ENCODE measurements at places on chromosomes 7 and 10.

- no peak for DNase-seq
These were observed 218.1 kb upstream of the FOXP2 start for GRCh38 chr7:114196517-114196916.

DNA sequence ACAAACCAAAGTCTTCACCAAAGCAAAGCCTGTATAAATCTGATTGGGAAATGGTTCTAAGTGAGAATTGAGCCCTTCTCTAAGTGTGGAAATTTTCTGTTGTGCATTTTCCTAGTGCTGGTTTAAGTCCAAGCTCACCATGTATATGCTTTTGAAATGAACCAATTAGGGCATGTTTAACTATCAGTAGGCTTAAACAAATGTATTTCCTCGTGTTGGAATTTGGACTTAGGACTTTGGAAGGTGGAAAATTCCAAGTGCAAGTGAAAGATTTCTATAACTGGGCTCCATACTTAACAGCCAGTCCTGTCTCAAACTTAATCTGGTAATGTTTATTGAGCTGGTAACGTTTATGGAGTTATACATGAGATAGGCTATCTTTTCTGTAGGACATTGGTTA, 28.5 kb downstream of the CCNY start:
- no peak for DNase-seq

DNA sequence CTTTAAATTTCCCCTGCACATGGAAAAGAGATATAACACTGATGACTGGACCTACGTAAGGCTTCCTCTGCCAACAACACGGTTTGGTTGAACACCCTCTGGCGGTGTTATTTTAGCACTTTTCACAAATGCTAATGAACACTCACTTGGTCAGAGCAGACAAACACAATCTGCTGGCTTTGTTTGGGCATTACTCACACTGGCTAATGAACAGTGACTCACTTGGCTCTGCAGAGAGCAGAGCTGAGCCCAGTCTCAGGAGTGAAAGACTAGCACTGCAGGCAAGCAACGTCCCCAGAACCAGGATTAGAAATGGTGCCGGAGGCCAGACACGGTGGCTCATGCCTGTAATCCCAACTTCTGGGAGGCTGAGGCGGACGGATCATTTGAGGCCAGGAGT, 430.8 kb downstream of the PLXNA4 start:
- DNase-seq = no peak

- no peak for DNase-seq
These were observed 45.7 kb downstream of the KIAA1549 start for GRCh38 chr7:138935465-138936011.

- DNase-seq = no peak
These were observed 78.8 kb downstream of the DNMBP start for GRCh38 chr10:99930731-99931550.

GRCh38 chr10:127298381-127298780, 102.0 kb upstream of the INSYN2A start:
- DNase-seq = no peak

- no peak for DNase-seq
These were observed 1126.3 kb downstream of the SORCS1 start for GRCh38 chr10:106038246-106038645.

GRCh38 chr7:111006691-111007090, 84.2 kb upstream of the LRRN3 start:
- DNase-seq = no peak

- peak; percentile 78 for DNase-seq
These were observed 47.4 kb downstream of the DENND11 start for GRCh38 chr7:141654551-141654950.

DNA sequence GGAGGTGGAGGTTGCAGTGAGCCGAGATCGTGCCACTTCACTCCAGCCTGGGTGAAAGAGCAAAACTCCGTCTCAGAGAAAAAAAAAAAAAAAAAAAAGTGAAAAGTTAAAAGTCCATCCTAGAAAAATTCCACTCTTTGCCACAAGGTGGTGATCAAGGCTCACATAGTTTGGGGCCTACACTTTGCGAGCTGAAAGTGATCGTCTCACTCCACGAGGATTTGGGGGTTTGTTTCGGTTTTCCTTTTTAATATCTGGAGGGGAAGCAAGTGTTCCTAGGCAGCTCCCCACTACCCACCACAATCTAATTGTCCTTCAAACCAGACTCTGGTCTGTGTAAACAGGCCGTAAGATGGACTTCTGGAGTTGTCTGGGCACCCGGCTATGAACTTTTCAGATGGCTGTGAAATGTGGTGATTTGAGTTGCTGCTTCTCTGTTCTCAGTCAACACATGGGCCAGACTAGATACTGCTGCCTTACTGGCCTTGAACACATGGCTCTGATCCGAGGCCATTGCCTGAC, 27.1 kb downstream of the PRLHR start:
- peak; percentile 4 for DNase-seq

DNA sequence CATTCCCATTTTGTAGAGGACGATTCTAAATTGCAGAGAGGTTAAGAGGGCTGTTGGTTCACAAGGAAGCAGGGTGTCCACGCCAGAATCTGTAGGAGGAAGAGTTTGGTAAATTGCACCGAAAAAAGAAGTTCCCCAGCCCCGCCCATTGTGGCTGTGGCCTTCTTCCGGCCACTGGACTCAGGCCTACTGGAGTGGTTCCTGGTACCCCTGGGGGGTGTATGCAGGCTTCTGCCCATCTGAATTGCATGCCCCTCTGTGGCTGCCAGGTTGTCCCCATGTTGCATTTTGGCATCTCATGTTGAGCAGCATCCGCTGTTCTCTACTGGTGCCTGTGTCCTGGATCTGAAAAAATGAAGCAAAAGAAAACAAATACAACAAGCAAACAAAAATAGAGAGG, 234.2 kb downstream of the WDR11 start:
- DNase-seq = no peak

DNA sequence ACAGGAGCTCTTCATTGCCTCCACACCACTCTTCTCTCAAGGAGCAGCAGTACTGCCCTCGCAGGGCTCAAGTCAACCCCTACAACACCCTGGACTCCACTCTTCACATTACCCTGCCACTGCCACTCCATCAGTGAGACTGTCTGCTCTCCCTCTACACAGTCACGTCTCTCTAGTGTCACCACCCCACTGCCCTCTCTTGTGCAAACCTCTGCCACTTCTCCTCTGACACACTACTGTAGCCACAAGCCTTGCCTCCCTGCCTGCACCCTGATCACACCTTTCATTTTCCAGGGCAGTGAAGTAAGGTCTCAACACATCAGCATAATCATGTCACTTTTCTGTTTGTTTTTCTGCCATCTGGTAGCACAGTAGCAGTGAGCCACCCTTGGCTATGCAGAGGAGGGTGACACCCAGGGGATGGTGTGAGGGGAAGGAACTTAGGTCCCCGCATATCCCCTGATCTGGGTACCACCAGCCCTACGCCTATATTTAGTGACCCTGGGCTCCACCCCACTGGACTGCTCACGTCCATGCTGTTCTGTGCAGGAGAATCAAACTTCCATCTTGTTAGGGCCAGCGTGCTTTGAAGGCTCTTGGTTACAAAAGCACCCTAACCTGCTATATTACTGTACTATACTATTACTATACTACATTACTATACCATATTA, 1.6 kb downstream of the C10orf143 start:
- DNase-seq = no peak

- DNase-seq = no peak
These were observed 13.0 kb downstream of the SEMA3A start for GRCh38 chr7:84181628-84182027.

- DNase-seq = no peak
These were observed 34.8 kb upstream of the SDK1 start for GRCh38 chr7:3266240-3266639.

DNA sequence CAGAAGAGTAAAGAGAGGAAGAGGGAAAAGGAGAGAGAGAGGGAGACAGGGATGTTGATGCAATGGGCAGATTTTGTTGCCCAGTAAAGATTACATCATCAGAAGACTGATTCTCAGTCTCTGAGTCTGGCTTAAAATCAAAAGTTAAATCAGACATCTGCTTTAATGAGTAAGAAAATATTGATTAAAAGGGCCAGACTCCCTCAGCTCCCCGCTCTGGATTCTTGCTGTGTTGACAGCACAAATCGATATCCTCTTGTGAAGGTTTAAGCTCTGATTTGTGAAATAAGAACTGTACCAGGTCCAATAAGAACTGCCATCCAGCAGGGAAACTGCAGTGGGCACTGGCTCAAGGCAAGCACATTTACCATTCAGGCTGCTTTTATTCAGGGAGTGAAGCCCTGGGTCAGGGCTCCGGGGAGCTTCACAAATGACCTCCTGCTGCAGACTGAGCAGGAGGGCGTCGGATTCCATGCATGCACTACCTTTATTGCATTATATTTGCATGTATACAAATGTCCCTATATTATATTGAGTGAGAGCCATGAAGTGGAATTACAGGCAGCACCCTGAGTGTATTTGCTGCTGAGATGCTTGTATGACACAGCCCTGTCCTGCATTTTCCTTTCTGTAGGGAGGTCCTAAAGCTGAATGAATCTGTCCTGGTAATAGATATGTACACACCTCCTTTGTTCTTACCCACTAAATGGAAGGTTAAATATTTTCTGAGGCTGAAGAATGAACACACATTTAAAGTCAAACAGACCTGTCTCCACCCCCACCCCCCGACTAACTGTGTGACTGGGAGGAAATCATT, 401.5 kb downstream of the REEP3 start:
- peak; percentile 37 for DNase-seq

GRCh38 chr10:60430836-60431597, 41.3 kb upstream of the ANK3 start:
- no peak for DNase-seq

- DNase-seq = peak; percentile 21
These were observed 632.6 kb downstream of the KCNMA1 start for GRCh38 chr10:77004917-77005564.

- no peak for DNase-seq
These were observed 2.3 kb upstream of the PCGF6 start for GRCh38 chr10:103353281-103353680.

- DNase-seq = no peak
These were observed 103.1 kb downstream of the ZNF467 start for GRCh38 chr7:149670288-149670687.

DNA sequence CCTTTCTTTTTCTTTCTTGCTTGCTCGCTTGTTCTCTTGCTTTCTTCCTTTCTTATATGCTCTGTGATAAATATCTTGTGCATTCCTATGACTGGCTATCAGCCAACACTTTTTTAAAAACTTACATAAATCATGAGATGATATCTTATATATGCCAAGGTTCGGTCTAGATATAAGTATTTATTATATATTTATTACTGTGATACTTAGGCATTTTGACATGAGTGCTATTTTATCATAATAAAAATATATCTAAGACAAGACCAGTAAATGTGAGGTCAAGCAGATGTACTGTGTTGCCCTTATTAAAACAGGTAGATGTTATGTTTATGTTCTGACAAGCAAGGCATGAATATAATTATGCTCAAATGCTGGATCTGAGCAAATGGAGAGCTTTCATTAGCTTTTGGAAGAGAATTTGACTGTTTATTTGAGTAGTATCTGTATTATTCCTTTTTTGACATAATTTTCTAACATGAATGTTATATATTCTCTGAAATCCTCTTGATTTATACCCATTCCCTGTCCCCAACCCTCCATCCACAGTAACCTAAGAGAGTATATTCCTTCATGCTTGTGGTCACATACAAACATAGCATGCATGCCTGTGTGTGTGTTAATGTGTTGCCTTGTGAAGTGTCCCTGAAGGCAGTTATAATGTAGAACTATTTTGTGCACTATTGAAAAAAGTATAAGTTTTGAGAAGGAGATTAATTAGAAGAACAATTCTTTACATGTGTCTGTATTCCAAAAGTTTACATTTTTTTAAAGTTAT, 158.0 kb downstream of the HDAC9 start:
- DNase-seq = no peak

DNA sequence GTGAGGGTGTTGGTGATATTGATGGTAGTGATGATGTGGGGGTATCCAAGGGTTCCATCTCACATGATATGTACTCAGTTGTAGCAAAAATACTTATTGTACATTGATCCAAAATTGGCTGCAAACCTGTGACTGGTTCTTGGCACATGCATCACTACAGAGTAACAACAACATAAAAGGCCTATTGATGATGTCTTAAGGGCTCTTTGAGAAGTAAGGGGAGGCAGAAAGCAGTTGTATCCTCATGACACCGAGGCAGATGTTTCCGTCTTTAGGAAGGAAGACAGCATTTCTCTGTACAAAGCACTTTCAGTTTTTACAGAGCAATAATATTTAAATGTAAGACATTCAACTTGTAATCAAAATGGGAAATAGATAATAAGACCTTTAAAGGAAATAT, 34.5 kb downstream of the NRG3 start:
- DNase-seq = no peak

- DNase-seq = no peak
These were observed 47.2 kb downstream of the APBB1IP start for GRCh38 chr10:26485150-26485941.

All from NCI-H1930 (cell line).